WTC11 (cell line): ENCODE measurements at places on chromosomes 6 and 20. TPM values are rescaled to one million over a fixed set of nuclear protein-coding genes. Genes with fewer than 3 reads are reported as not detected.

- DNase-seq = no peak
These were observed 15.2 kb upstream of the PHACTR3 start for GRCh38 chr20:59589086-59589684.

GRCh38 chr20:6693178-6693807 lies 74.2 kb upstream of the BMP2 start:
- no peak for DNase-seq

Gene HEY2
- 10.6 to 12.3 TPM (median 11.5 TPM) in 3 replicates for total RNA-seq

- DNase-seq = no peak
These were observed 12.8 kb upstream of the IRAK1BP1 start for GRCh38 chr6:78854546-78854945.

DNA sequence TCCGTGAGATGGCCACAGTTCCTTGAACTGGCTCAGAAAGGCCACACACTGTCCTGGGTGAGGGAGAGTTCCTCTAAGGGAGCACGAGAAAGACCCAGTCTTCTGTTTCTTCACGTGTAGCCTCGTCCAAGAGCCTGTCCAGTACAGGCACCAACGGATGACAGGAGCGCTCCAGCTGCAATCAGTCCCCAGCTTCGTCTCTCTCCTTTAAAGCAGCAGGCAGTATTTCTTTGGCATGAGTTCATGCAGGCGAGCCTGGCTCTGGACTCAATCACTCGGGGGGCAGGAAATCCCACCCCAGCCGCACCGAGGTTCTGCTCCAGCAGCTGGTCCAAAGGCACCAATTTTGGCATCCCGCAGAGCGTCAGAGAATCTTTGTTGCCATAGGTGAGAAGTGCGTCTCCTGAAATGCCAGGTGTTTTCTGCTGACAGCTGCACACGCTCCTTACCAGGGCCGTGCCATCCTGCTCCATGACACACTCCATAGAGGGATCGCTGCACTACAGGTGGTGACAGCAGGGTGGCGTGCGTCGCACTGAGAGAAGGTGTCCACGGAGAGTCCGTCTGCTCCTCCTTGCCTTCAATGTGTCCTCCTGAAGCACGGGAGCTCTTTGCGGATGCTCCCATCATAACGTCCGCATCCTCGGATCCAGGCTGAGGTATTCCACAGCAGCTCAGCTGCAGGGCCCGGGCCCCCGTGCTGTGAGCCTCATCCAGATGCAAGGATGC lies 59.6 kb upstream of the AFDN start:
- DNase-seq = no peak

Gene TFAP2A
- 0.27 to 0.42 TPM (median 0.30 TPM) in 3 replicates for total RNA-seq

Gene PLA2G7
- total RNA-seq = 2.3 to 2.4 TPM (median 2.3 TPM) in 3 replicates

DNA sequence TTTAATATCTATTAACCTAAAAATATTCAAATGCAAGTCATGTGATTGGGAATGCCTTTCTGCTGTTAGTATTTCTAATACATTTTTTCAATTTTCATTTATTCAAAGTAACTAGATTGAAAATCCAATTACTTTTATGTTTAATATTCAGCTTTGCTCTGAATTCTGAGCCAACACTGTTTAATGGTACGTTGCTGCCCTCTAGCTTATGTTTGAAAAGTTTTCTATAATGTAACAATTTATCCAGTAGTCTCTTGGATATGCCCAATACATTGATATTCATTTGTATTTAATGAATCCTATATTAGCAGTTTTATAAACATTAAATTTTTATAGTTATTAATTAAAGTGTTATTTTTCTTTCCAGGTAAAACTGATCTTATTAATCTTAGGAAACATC lies 47.4 kb downstream of the LGSN start:
- no peak for DNase-seq

Gene DCDC2
- total RNA-seq = 1.4 to 3.2 TPM (median 1.8 TPM) in 3 replicates

GRCh38 chr20:21357844-21358243 lies 39.5 kb downstream of the NKX2-4 start:
- no peak for DNase-seq

Gene C20orf202
- 0.11 to 0.22 TPM in 2 of 3 replicates, not detected in the other for total RNA-seq

DNA sequence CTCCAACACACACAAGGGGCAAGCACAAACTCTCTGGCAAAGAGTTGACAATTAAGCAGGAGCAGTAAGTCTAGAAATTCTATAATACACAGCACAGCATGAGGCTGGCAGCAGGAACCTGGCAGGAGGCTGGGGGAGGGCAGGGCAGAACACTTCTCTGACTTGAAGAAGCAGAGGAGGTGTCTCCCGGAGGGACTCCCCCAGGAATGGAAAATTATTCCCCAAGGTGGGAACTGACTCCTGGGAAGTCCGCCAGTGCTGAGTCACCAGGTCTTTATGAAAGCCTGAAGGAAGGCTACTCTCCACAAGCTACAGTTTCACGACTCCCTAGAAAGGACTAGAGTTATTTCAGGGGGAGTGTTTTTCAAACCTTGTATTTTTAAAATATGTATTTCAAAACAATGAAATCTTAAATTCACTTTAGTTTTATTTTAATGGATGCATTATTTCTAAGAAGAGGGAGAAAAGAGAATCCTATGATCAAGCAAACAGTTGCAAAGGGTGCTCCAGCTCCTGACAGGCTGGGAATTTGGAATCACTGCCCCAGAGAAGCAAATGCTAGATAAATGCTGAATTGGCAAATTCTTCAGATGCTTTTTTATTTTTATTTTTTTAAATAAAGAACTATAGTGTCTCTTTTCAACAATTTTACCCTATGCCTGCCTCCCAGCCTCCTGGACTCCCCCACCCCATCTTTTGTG lies 192.8 kb downstream of the LY86 start:
- no peak for DNase-seq

DNA sequence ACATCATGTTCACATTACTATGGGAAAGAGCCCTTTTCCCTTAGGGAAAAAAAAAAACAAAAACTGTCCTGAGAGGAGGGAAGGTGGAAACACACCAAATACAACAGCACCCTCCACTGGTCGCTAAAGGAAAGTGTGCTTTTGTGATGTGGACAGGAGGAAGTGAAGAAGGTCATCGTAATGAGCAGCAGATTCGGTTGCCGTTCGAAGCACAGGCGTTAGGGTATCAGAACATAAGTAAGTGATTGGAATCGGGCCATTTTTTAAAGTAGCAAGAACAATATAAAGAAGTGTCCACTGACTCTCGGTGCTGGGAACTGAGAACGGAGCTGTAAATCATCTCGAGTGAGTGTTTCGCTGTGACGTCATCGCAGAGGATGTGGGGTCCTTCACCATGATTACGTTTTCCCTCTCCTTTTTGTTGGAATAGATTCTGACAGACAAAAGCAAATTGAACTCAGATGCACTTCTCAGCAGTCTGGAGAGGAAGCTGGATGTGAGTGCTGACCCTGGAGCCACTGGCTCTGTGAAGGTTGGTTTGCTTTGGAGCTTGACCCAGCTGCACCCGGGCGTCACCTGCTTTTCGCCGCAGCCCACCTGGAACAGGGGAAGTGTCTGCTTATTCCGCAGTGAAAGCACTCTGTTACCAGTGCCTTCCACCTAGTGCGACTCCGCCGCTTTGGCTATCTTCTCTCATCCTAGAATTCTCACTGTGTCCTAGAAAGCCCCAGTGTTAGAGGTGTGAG lies 203.6 kb upstream of the GMDS start:
- DNase-seq = peak; percentile 33

DNA sequence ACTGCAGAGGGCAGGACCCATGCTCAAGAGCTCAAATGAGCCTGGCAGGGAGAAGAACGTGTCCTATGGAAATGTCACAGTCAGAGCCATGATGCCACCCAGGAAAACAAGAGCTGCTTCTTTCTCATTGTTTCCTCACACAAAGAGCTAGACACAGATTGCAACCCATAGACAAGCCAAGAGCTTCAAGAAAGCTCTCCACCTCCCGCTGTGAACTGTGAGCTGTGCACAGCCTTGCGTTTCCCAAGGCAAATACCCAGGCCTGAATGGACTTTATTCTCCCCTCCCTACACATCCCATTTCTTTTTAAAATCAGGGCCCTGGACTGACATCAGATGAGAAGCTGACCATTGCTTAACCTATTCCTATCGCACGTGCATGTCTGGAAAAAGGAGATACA lies 388.8 kb downstream of the RNGTT start:
- DNase-seq = no peak

DNA sequence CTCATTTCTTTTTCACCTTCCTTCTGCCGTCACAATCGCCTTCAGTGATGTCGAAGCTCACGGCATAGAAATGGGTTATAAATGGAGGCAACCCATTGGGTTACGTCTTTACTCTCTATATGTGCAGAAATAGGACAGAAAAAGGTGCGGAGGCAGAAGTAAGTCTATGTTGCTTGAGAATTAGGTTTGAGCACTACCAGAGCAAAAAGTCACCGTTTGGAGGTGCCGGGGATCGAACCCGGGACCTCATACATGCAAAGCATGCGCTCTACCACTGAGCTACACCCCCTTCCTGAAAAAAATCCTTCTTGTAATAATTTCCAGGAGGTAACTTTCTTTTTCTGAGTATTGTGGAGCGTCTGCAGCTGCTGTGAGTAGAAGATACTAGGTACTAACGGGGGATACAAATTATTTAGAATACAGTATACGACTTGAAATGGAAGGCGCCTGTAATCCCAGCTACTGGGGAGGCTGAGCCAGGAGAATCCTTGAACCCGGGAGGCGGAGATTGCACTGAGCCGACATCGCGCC lies 134.2 kb downstream of the TRIM27 start:
- peak; percentile 66 for DNase-seq

DNA sequence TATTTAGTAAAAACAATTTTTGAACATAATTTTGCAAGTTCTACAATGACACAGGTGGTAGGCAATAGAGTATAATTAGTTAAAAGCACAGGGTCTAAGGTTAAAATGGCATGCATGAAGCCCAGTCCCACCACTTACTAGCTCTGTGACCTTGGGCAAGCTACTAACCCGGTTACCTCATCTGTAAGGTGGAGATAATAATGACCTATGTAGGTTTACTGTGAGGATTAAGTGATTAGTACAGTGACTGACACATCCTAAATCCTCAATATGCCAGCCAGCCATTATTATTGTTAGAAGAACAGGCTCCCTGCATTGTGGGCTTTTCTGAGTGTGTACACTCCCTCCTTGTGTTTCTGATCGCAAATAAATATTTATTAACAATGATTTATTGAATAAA lies 26.2 kb downstream of the ATXN1 start:
- no peak for DNase-seq

Gene LTB
- total RNA-seq = 1.0 to 1.5 TPM (median 1.3 TPM) in 3 replicates

DNA sequence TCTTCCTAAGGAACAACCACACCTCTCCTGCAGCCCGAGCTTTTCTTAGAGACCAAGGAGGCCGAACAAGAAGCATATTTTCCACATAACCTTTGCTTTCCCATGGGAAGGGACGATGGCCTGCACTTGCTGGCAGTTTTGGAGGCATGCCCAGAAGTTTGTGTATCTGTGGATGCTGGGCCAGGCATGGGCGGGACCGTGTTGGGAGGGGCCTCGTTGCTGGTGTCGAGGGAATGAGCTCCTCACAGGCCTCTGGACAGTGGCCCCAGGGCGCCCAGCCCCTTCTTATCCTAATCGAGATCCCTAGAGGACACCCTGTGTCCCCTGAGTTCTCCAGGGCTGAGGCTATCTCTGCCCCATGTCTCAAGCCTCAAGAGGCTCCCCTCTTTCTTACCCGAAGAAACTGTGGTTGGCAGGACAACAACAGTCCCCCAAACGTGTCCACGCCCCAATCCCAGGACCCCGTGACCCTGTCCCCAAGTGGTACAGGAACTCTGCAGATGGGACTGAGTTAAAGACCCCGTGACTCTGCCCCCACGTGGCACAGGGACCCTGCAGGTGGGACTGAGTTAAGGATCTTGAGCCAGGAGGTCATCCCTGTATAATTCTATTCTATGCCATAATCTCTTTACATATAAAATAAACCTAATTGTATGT lies 99.5 kb upstream of the BHLHE23 start:
- no peak for DNase-seq
